ENCODE measurements at places on chromosomes 2 and 18.
A peak's percentile ranks its signal among the peaks of the same experiment; 100 is the strongest.

DNA sequence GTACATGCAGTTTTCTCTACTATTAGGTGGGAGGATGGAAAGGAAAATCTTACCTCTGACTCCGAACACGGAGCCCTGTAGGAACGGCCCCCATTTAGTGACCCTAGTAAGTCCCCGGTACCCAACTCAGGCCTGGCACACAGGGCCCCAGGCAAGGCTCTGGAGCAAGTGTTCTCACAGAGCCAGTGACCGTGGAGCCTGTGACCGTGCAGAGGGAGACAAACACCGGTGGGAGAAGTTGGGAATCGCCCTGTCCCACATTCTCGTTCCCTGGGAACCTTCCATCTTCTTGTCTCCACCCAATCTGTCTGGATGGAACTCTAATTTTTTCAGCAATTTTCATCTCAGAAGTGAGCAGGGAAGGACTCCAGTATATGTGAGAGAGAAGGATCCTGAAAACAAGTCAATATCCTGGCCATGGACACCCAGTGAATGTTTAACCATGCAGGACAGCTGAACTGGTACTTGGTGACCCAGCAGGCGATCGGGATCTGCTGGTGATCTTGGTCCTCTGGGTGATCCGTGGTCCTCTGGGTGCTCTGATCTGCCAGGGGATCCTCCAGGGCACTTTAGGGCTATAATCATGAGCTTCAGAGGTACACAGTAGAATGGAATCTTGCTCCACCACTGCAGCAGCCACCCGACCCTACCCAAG, 348.6 kb upstream of the ID2 start:
- DNase-seq = no peak

DNA sequence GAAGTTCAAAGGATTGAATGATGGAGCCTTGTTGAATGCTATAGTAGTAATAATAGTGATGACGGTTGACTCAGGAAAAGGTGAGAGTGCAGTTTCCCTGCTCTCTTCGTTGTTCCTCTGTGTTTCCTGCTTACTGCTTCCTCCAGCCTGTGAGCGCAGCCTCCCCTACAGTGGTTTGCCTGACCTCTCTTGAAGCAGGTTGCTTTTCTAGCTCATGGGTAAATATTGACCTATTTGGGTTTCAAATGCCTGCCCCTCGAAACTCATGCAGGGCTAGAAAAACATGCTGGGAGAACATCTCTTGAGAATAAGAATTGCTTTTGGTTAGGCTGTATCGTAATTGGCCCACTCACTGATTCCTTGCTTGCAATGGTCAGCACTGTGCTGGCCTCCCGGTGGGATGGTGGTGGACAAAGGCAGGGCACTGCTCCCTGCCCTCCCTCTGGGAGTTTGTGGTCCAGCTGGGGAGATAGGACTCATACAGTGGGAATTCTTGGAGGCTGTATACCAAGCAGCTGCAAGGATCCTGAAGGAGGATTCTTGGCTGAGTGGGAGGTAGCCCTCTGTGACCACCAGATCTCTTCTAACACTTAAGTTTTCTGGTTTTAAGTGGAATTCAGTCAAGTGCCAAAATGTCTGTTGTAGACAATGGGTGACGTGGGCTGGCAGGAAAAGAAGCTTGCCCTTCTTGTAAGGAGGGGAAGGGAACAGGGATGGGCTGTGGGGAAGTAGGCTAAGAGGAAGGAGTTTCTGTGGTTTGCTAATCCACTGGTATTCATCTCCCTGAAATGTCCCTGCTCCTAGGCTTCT, 5.4 kb upstream of the RNF181 start:
- peak; percentile 93 for DNase-seq

GRCh38 chr2:220006152-220006621, 378.8 kb downstream of the SLC4A3 start:
- DNase-seq = peak; percentile 73

GRCh38 chr2:233168919-233169318, 82.6 kb upstream of the ATG16L1 start:
- DNase-seq = no peak

- DNase-seq = peak; percentile 42
Observed at GRCh38 chr18:2459886-2460285, 111.4 kb downstream of the METTL4 start.

GRCh38 chr2:102359527-102359926, 3.9 kb downstream of the IL18R1 start:
- no peak for DNase-seq

DNA sequence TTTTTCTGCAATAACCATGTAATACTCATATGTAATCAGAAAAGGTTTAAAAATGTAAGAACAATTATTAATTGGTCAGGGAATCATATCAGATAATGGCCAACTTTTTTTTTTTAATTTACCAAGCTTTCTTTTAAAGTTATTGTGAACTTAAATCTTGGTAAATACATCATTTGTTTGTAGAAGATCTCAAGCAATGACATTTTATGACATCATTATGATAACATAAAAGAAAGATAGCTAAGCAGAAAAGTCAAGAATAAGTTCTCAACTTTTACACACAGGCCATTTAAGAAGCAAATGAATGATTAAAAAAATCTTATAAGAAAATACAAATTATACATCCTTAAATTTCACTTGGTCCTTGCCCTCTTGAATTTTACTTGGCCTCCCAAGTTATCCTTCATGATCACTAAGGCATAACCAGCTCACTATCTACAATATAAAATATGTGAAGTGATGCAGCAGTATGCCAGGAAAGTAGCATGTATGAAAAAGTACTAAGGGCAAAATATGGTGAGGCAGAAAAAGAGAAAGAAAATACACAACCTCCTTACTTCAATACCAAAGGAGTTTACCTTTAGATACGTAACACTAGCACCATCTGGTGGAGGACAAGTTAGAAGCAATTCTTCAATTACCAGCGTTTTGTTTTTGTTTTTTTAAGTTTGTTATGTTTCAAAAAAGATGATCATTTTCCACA, 116.6 kb downstream of the SRBD1 start:
- peak; percentile 62 for DNase-seq

DNA sequence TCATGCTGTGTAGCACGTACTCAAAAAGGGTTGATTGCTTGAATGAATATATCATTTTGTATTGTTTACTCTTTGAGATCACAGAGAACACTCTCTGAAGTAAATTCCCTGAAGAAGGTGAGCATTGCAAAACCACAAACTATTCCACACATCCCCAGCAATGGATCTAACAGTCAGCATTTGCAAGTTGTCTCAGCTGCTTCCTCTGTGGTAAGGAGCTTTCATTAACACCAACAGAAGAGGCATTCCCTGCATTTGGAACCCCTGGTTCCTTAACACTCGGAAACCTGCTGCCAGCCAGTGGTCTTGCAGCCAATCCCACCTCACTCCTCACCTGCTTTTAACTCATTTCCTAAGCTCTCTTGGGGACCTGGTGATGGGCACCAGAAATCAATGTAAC, 108.4 kb downstream of the IRS1 start:
- DNase-seq = no peak

GRCh38 chr2:215753808-215754207, 259.5 kb downstream of the MREG start:
- no peak for DNase-seq

- peak; percentile 30 for DNase-seq
Observed at GRCh38 chr2:147045113-147045512, 799.7 kb upstream of the ACVR2A start.

- DNase-seq = peak; percentile 56
Observed at GRCh38 chr2:68936889-68937288, 15.8 kb downstream of the GKN2 start.

GRCh38 chr2:231222318-231223000, 24.0 kb downstream of the ARMC9 start:
- DNase-seq = peak; percentile 82

DNA sequence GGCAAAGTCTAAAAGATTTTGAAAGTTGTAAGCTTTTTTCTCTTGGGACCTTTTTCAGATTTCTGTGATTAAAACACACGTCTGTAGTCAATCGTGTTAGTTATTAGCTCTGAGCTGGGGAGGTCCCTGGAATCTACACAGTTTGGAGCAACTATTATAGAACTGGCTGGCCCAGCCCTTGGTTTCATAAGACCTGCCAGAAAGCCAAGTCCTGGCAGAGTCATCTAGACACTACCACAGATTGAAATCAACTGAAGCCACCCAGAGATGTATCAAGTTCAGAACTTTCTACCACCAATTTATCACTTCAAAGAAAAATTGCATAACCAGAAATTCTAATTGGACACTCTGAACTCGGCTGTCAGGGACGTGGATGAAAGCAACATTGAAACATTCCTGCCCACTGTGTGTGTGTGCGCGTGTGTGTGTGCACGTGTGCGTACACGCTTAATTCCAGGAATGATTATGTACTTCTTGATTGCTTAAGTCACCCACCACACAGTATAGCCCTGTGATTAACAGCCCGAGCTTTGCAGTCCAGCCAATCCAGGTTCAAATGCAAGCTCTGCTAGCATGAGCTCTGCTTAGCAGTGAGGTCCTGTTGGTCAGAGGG, 126.3 kb downstream of the TPGS2 start:
- no peak for DNase-seq

DNA sequence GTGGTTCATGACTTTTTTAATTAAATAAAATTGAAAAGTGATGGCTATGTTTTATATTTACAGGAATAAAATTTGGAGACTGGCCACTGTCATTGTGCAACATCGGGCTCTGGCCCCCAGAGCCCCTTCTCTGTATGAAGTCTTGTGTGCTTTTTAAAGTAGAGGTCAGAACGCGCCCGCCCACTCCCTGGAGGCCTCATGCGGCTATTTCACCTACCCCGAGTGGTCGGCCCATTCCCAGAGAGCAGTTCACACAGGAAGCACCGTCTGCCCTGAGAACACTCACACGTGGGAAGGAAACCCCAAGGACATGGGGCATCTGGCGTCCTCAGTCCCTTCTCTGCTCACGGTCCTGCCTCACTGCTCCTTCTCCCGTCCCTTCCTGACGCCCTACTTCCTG, 296.9 kb upstream of the SALL3 start:
- no peak for DNase-seq

DNA sequence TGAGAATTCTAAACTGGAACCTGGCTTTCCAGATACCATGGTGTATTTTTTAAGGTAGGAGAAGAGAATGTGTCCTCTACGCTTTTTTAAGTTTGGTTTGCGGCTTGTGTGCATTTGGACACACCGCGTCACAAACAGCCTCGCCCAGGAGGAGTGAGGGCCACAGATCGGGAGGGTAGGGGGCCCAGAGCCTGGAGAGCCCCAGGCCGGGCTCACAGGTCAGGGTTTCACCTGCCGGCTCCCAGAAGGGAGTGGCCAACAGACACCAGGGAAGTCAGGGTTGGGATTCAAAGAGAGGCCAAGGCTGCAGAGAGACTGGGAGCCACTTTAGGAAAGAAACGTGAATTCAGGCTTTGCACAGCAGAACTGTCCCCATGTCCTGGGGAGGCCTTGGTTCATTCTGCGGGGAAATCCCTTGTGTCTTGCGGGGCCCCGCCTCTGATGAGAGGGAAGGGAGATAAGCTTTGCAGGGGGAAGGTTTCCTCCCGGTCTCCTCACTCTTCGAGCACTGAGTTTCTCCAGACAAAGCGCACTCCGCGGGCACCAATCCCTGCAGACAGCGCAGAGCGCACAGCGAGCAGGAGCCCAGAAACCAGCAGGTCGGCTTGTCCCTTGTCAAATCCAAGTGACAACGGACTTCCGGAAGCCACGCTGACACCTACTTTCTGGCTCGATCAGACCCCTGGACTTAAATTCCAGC, 2.0 kb upstream of the TUBB6 start:
- no peak for DNase-seq

DNA sequence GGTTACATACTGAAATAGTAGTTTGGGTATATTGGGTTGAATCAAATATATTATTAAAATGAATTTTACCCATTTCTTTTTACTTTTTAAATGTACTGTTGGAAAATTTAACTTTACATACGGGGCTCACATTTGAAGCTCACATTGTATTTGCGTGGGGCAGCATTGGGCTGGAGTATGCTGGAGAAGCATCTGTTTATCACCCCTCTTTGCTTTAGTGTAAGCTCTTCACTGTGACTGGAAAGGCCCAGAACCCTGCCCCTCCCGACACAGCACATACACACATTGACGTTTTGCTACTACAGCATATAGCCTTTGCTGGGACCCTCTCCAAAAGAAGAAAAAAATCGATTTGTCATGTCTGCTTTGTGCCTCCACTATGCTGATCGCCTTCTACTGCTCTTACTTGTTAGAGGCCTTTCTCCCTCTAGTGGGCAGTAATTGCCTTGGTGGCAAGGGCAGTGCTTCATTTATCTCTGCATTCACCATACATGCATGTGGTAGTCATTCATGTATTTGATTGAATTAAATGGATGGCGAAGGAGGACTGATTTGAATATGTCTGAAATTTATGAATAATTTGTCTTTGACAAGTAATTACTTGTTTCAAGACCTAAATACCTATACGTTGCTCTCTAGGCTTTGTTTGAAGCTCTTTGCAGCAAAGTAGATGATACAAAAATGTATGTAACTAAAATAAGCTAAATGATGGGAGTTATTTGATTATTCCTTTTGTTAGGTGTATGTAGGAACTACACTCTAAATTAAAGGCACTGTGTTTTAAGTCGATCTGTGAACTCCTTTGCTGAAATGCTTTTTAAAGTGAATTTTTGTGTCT, 37.4 kb downstream of the VAPA start:
- DNase-seq = peak; percentile 54

- peak; percentile 34 for DNase-seq
Observed at GRCh38 chr18:36942264-36942663, 113.3 kb downstream of the KIAA1328 start.

DNA sequence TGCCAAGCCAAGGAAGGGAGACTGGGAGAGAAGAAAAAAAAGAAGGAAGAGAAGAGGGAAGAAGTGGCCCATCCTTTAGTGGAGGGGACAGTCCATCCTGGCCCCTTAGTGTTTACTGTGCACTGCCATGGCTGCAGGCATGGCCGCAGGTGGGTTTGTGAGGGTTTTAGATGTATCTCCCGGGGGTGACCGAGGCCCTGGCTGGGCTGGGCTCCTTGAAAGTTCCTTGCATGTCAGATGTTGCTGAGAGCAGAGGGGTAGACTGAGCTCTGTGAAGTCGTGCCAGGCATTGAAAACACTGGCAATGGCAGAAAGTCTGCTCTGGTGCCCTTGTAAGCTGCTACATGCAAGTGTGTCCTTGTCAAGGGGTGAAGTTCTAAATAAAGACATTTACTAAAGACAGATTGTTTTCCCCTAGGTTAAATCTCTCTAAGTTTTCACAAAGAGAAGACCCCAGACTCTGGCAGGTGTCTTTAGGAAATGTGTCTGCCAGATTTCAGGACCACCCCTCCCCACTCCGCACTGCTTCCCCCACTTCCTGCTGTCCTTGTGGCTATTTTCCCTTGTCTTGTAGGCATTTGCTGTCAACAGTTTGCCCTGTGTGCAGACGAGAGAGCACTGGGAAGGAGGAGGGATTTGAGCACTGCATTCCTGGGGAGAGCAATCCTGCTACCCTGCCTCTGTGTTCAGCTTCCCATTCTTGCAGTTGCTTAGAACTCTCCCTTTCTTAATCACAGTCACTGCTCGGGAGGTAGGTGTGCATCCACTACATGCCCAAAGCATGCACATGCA, 68.4 kb downstream of the ACOXL start:
- no peak for DNase-seq

Data from RPMI7951 (cell line).